ENCODE measurements at places on chromosomes 1 and 21.
A peak's percentile ranks its signal among the peaks of the same experiment; 100 is the strongest.

DNA sequence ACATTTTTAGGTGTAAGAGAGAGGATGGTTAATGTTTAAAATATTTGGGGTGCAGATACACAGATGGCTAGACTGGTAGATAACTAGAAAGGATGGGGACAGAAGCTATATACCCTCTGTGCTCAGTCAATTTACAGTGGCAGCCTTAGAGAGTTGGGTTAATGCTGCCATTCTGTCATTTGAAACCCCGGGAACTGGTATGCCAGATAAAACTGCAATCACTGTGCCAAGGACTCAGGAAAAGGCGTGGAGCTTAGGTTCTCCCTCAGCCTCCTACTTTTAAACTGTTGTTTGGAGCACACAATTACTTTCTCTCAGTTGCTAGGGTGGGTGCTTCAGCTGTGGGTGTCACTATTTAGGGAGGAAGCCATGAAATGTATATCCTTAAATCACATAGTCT lies 90.0 kb upstream of the HNRNPU start:
- DNase-seq, result no peak

GRCh38 chr1:90723590-90724108 lies 6.5 kb upstream of the BARHL2 start:
- no peak for DNase-seq

GRCh38 chr1:23868557-23869016 lies 497 bp upstream of the FUCA1 start:
- peak; percentile 32 for DNase-seq

- peak; percentile 55 for DNase-seq
Measured at GRCh38 chr1:220527908-220528678, at the start of gene MARK1. Gene MARK1 (plus strand): TSS chr1:220528136. CDS start chr1:220528823, 687 bp downstream.

GRCh38 chr1:163144418-163144817 lies 58.3 kb downstream of the RGS5 start:
- no peak for DNase-seq

- DNase-seq, result no peak
Measured at GRCh38 chr21:45256021-45256911, 31.4 kb downstream of the POFUT2 start.

DNA sequence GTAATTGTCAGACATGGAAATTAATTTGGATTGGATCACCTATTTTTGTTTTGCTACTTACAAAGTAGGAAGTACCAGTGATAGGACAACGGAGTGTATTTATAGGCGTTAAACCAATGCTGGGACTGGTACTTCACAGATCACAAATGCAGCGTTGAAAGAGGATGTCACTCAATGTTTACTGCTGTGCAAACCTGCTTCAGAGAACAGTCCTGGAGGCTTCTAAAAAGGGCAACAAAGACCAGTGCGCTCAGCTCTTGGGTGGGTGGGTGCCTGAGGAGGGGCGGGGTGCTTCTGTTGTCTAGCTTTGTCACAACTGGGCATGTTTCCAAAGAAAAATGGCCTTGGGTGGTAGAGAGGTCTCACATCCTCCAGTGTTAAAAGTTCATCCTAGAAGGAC lies 2.1 kb downstream of the C1orf21 start:
- DNase-seq, result no peak

- DNase-seq, result peak; percentile 35
Measured at GRCh38 chr1:88736633-88737248, 52.7 kb downstream of the PKN2 start.

DNA sequence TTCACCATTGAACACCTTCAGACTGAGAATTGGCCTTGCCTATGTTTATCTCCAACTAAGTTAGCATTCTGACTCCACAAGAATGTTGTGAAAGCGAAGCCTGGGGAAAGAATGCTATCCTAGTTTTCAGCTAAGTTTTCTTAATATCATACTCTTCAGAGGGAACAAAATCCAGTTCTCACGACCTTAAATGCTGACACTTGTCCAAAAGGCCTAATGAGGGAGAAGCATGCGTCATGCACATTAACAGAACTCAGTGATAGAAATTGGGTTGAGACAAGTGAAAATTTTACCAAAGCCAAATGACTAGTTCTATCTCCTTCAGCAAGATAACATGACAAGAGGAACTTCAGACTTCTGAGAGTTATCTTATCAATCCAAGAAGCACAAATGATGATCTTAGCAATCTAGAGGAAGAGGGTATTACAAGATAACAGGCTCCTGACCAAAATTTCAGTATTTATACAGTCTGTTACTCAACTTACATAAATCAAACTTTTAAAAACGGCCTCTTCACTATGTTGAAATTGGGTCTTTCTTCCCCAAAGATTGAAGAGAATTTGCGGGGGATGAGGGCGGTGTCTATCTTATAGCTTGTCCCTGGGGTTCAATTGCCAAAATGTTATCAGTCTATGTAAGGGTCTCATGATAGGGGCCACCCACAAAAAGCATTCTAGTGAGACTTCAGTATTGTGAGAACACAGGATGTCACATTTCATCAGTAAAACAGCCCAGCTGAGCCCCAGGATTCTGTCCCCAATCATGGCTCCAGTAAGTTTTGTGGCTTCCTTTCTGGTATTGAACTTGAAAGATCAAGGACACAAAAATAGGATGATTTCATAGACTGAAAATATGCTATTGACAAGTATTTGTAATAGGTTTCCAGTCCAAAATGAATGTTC lies 26.5 kb upstream of the SLC45A3 start:
- DNase-seq, result no peak

DNA sequence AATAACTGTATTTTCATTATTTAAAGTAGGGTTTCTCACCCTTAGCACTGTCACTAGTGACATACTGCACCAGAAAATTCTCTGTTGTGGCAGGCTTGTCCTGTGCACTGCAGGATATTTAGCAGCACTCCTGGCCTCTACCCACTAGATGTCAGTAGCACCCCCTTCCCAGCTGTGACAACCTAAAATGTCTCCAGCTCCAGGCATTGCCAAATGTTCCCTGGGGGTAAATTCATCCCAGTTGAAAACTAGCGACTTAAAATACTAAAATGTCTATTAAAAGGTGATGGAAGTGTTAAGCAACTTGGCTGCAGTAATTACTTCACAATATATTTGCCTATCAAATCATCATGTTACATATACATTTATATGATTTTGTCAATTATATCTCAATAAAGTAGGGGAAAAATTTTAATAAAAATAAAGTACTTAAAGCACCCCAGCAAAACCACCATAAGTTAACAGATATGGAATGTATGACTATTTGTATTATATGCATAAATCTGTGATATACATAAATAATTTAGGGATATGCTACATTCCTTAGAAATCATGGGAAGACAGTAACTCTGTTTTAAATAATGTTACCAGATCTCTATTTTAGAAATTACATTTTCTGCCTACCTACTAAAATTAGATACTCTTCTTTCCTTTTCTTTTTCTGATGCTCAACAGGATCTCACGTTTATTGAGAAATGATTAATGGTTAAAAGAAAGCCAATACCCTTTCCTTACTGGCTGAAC lies 74.6 kb downstream of the ARID4B start:
- DNase-seq, result peak; percentile 53

DNA sequence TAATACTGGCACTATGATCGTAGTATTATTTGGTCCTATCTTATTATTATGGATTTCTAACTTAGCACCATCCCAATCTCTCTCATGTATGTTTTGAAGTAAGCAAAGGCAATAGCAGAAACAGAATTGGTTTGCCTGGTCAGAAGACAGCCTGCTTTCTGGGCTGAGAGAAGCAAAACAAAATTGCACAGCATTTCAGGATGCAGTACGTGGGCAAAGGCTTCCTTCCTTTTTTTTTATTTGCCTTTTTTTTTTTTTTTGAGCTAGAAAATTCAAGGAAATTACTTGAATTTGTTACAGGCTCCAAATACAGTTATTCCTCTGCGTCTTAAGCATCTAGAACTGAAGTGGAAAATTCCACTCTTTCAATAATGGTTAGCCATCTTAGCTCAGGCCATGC lies 8.8 kb downstream of the CDA start:
- no peak for DNase-seq

DNA sequence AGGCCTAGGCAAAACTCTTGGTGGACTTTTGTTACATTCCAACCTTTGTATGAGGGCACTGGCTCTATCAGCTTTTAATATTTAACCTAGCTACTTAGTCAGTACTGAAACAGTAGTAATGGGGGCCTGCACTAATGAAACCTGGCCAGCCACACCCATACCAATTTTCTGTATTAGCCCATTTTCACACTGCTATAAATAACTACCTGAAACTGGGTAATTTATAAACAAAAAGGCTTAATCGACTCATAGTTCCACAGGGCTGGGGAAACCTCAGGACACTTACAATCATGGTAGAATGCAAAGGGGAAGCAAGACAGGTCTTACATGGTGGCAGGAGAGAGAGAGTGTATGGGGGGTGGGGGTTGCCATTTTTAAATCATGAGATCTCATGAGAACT lies 245.7 kb upstream of the RGS18 start:
- DNase-seq, result no peak

- DNase-seq, result no peak
Measured at GRCh38 chr1:156160000-156160742, 6.8 kb downstream of the SEMA4A start.

DNA sequence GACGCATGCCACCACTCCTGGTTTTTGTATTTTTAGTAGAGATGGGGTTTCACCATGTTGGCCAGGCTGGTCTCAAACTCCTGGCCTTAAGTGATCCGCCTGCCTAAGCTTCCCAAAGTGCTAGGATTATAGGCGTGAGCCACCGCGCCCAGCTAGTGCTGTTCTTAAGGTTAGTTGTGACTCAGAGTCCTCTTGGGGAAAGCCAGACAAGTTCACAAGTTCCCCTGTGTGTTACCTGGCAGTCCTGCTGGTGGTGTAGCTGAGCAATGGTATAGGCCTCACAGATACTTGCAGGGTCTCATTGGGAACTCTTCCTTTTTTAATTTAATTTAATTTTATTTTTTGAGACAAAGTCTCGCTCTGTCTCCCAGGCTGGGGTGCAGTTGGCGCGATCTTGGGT lies 10.6 kb downstream of the CFAP126 start:
- DNase-seq, result no peak

- no peak for DNase-seq
Measured at GRCh38 chr1:112325504-112325903, 70.5 kb upstream of the CTTNBP2NL start.

- no peak for DNase-seq
Measured at GRCh38 chr1:30469426-30469825, 254.0 kb downstream of the MATN1 start.

DNA sequence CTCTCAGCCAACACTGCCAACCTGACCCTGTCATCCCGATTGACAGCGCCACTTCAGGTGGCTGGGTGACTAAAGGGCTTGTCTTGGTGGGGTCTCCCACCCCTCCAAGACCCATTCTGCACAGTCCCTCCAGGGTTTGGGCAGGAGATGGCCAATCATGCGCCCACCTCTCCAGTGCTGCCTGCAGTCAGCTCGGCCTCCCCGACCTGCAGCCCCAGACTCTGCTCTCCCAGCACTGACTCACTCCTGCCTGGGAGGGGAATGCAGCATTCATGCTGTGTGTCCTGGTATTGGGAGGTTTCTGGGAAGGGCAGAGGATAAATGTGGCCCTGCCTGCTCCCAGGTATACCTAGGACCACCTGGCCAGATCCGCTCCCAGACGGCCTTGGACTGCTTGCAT lies 9.7 kb downstream of the TMEM81 start:
- no peak for DNase-seq

- no peak for DNase-seq
Measured at GRCh38 chr1:207962716-207963426, 51.9 kb upstream of the CD34 start.

GRCh38 chr1:203509135-203509534 lies 15.2 kb downstream of the OPTC start:
- DNase-seq, result no peak

DNA sequence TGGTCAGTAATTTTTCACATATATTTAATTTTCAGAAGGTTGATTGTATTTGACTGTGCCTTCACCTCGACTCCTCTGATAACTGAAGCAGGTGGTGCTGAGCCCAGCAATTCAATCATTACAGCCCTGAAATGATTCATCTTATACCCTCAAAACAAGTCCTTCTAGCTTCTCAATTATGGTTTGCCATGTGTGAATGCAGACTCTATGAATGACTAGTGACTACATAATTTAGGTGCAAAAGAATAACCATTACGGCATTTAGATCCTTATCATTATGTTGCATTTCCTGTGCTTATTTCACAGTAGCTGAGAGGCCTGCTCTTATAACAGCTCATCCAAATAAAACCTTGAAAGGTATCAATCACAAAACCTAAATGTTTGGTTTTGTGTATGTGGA lies 54.0 kb upstream of the COL11A1 start:
- no peak for DNase-seq

DNA sequence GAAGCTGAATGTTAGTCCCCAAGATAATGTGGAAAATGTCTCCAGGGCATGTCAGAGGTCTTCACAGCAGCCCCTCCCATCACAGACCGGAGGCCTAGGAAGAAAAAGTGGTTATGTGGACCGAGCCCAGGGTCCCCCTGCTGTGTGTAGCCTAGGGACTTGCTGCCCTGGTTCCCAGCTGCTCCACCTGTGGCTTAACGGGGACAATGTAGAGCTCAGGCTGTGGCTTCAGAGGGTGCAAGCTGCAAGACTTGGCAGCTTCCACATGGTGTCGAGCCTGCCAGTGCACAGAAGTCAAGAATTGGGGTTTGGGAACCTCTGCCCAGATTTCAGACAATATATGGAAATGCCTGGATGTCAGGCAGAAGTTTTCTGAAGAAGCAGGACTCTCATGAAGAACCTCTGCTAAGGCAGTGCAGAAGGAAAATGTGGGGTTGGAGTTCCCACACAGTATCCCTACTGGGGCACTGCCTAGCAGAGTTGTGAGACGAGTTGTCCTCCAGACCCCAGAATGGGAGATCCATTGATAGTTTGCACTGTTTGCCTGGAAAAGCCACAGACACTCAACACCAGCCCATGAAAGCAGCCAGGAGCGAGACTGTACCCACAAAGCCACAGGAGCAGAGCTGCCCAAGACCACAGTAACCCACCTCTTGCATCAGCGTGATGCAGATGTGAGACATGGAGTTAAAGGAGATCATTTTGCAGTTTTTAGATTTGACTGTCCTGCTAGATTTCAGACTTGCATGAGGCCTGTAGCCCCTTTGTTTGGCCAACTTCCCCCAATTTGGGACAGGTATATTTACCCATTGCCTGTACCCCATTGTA lies 204.9 kb downstream of the MRPL39 start:
- no peak for DNase-seq

DNA sequence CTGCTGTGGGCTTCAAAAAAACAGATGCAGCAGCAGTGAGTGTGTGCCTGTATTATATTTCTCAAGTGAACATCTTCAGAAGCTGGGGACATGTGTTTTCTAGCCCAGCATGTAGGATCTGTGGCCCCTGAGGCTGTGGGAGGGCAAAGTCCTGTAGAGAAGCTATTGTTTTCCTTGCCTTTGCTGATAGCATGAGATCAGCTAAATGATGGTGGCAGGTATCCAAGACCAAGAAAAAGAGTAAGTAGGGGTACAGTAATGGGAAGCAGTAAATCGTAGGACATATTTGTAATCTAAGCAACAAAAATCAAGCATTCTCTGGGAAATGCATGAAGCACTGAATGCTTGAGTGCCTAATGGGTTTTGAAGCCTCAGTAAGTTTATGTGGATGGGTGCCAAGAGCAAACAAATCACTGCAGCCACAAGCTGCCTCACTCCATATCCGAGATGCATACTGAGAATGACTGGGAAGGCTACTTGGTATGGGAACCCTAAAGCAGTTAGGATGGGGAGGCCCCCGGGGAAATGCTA lies 98.3 kb downstream of the CD58 start:
- DNase-seq, result peak; percentile 32
